Stimulated activated CD8-positive, alpha-beta memory T cell treated with anti-CD3 and anti-CD28 coated beads, Interleukin-2, amount 100 ng/mL, for 1 hour (primary cell): ENCODE measurements at places on chromosomes 13 and 19.

DNA sequence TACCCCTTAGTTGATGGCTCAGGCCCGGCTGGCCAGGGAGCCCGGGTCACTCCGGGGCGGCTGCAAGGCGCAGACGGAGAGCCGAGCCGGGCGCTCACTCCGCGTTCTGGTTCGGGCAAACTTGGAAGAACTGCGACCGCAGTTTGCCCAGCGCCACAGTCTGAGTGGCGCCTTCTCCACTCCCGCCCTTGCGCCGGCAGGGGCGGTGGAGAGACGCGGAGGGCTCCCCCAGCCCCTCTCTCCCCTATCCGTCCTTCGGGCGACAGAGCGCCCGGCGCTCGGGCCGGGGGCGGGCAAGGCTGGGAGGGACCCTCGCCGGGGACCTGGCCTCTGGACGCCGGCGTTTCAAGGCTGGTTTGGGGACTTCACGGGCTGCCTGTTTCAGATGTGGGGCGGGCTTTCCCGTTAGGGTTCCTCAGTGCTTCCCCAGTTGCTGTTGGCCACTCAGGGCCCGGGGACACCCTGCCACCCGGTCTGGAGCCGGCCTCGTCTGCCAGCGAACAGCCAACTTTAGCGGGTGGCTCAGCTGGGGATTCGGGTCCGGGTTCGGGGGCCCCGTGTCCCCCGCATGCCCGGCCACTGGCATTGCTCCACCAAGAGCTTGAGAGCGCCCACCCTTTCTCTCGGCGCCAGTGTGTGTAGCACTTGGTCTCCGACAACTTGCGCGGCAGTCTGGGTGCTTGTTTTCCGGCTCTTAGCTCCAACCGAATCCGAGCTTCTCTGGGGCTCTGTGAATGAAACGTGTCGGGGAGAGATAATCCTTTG is 1.5 kb downstream of the GPC6 start:
- no peak for DNase-seq

GRCh38 chr13:20848944-20849343 is 53.6 kb downstream of the XPO4 start:
- DNase-seq: no peak

DNA sequence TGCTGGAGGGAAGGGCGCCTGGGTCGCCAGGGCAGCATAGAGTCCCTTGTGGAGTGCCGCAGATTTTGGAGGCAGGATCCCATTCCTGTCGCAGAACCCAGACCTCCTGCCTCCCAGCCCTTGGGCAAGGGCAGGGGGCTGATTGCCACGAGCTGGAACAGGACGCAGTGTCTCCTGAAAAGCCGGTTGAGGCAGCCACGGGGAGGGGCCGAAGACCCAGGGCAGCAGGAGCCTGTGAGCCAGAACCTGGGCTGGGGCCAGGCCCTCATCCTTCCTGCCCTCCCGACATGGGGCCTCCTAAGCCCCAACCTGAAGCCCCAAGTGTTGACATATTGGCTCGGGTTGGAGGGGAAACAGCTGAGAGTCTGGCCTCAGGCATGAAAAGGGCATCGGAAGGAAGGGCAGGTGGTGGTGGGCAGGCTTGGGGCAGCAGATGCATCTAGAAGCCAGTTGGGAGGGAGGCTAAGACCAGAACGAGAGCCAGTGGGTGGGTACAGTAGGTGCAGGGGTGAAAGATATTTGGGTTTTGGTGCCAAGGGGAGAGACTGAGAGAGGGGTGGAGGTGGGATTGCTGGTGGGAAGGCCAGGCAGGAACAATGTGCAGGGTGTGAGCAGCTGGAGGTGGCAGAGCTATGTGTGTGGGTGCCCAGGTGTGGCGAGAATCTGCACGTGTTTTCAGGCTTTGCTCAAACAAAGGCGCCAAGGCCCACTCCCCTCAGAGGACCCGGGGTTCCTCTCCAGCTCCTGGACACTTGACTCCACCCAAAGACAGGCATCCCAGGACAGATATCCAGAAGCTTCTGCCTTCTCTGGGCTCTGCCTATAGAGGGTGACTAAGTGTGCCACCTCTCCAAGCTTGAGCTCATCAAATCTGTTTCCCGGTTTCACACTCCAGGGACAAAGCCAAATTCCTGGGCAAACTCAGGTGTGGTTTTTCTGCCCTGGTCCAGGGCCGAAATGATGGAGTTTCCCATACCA is 1.4 kb upstream of the SBSN start:
- no peak for DNase-seq

GRCh38 chr19:28297586-28298157 is 915.3 kb downstream of the UQCRFS1 start:
- no peak for DNase-seq

DNA sequence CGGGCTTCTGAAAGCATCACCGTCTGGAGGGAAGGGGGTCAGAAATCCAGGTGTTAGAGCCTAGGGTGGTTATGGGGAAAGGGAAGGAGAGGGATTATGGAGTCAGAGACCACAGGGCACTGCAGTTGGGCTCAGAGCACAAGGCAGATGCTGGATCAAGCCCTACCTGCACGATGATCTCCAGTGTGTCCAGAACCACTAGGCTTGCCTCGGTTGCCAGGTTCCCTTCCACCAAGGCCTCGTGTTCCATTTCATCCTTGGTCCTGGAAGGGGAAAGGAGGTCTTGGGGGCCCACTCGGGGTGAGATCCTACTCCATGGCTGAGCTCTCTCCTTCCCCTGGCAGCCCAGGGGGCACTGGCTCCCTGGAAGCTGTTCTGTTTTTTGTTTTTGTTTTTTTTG is 17.0 kb upstream of the KANK2 start:
- no peak for DNase-seq

DNA sequence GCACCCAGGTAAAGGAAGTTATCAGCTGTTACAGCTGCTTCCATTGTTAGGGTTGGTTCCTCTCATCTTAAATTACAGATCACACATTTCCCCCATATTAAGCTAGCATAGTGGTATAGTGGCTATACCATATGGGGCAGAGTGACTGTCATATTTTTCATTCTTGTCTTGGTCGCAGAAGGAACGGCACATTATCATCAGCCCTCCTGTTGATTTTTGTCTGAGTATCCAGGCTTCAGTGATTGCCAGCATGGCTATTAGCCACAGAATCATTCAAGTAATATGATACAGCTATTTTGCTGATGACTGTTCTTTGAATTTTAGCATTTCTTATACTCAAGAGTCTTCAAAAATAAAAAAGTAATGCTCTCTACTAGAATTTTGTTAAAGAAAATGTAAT is 240.9 kb downstream of the LIG4 start:
- DNase-seq: no peak

DNA sequence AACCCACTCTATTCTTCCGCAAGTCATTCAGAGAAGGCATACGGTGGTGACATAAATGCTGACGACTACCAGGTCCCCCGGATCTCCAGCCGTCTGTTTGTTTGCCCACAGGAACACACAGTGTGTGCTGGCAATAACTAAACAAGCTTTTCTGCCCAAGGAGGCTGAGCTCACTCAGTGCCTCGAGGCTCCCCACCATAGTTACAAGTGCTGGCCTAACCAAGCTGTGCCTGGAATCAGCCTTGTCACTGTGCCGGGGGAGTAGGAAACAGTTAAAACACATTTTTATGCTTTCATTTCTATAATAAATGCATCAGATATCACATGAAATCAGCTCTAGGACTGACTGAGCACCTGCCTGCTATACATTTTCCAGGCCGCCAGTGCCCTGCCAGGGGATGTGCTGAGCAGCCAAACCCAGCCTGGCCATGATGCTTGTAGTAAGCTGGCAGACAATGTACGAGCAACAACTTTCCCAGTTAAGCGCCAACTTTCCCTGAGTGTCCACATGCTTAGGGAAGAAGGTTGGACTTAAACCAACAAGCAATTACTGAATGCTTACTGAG is 28.1 kb downstream of the BRD4 start:
- DNase-seq: no peak

- no peak for DNase-seq
These were observed 22.0 kb upstream of the CD177 start for GRCh38 chr19:43331435-43332010.

- DNase-seq: no peak
These were observed 54.4 kb downstream of the FOXO1 start for GRCh38 chr13:40612041-40612440.

- DNase-seq: no peak
These were observed 28.3 kb downstream of the RCBTB2 start for GRCh38 chr13:48504606-48505005.

GRCh38 chr19:28731577-28731976 is 481.4 kb downstream of the UQCRFS1 start:
- DNase-seq: no peak

- no peak for DNase-seq
These were observed 1485.3 kb downstream of the PCDH9 start for GRCh38 chr13:65744836-65745235.

DNA sequence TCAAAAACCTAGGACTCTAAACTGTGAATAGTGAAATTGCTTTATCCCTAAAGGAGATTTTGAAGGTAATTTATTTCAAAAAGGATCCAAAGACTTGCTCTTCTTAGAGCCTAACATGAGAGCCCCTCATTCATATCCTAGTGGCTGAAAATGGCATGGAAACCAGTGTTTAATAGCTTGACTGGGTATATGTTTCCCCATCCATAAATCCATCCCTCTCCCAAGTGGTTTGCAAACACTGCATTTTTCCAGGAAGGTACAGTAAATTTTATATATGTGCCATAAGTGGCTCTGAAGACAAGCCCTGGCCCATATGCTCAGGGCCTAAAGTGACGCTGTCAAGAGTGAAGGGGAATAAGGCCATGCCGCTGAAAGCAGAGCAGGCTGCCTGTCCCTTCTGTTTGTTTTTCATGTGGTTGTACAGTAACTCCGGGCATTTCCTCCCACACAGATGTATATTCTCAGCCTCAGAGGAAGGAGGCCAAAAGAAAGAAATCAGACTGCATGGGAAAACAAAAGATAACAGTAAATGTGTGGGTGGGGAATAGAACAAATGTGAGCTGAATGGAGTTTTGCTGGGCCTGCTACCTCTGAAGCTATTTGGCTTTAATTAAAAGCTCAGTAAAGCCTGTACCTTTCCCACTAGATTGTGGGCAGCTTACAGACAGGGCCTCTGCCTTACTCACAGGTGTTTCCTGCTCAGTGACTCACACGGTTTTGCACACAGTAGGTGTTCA is 181.9 kb downstream of the PCDH9 start:
- DNase-seq: no peak

DNA sequence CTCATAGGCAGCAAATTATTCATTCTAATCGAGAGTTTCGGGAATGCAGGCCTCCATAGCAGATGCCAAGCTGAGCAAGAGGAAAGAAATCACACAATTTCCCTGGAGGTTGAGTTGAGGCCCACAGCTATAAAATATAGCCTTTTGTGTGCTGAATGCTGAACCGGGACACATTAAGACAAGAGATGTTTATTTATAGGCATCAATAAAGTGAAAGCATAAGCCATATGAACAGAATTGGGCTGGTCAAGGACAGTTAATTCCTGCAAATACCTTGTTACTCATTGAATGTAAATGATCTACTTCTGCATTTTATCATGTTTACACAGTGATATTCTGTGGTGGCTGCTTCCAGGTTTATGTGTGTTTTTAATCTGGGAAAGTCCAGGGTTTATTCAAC is 461.7 kb downstream of the KLF12 start:
- DNase-seq: no peak

DNA sequence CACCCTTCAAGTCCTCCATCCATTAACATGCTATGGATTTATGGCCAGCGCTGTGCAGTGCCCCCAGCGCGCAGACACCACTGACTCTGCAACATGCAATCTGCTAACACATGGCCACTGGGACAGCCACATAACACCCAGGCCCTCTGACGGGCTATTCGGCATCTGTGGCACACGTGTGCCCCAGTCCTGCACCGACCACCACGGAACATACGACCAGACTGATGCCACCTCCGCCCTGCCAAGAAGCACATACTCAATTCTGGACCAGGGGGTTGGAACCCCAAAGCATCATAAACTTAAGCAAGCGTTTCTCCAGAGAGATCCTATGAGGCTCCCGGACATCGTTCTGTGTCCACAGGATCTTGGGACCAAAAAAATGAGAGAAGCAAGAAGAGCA is 9.8 kb downstream of the STK24 start:
- no peak for DNase-seq

GRCh38 chr13:95987841-95988240 is 65.4 kb downstream of the UGGT2 start:
- DNase-seq: no peak

- no peak for DNase-seq
These were observed 25.6 kb downstream of the UBXN6 start for GRCh38 chr19:4431808-4432674.

- DNase-seq: no peak
These were observed 211.5 kb upstream of the MIR17HG start for GRCh38 chr13:91135968-91136367.

DNA sequence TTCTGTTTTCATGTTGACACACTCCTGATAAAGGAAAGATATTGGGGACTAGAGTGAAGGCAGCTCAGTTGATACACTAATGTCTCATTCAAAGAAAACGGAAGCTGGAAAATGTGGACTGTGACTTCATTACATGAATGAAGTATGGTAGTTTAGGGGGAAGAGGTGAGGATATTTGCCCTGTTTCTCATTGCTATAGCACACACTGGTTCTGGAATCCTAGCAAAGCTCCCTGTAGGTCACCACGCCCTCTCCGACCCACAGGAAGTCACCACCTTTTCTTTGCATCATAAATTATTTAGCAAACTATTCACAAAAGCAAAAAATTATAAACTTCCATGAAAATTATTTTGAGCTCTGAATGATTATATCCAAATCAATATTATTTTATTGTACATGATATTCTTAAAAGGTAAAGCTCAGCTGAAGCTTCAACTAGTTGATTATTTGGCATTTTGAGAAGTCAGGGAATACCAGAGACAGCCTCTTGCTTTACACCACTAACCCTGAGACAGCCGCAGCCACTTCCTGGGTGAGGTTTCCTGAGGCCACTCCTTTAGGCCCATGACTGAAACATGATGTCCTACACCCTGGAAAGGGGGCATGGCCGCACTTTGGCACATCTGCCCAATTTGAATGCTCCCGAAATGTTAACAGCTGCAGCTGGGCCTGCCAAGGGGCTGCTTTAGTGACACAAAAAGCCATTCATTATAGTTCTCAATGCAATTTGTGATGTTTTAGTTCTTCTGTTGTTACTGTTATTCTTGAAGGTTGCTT is 50.0 kb upstream of the WDFY2 start:
- peak; percentile 27 for DNase-seq

DNA sequence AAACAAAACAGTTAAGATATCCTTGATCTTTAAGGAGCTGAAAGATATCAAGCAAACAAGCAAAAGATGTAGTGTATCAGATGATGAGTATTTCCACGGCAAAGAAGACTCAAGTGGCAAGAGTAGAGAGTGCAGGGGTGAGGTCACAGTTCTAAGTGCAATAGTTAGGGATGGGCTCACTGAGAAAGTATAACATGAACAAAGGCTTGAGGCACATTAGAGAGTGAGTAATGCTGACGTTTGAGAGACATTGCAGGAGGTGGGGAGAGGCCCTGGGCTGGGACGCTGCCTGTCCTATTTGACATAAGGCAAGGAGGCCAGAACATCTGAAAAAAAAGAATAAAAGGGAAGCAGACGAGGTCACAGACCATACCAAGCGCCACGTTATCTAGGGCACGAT is 1.4 kb downstream of the DUXA start:
- DNase-seq: no peak

DNA sequence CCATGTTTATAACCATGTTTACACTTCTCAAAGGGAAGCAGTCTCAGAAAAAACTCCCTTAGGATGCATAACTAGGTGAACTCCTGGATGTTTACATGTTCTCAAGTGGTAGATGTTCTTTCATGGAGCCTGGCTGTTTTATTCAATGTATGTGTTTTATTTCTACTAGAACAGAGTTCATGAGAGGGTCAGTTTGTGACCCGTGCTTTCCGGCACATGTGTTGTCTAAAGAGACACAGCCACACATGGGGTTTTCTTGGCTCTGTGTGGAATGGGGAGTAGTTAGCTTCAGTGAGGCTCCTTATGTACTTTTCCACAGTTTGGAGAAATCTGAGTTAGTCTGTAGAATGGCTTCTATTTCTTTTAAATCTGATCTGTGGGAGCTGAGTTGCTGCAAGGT is 60.9 kb downstream of the ATP8A2 start:
- DNase-seq: no peak
